ENCODE measurements at places on chromosomes 1 and 21. TPM values are rescaled to one million over a fixed set of nuclear protein-coding genes. Genes with fewer than 3 reads are reported as not detected.

- H3K4me3 ChIP-seq: no peak overlapping the region
- H3K36me3 ChIP-seq: no peaks in the 10 kb centered on the region
- no peak for DNase-seq
- H3K4me1 ChIP-seq: peaks cover 20% of the 10 kb centered on the region
- no peaks in the 10 kb centered on the region for H3K27me3 ChIP-seq
Measured at GRCh38 chr1:115660151-115660550, 18.4 kb downstream of the VANGL1 start.

- no peaks in the 10 kb centered on the region for H3K27me3 ChIP-seq
- no peak for DNase-seq
Measured at GRCh38 chr1:22533244-22533895, 29.9 kb upstream of the EPHA8 start.

The GOLT1A gene
- total RNA-seq: not detected

DNA sequence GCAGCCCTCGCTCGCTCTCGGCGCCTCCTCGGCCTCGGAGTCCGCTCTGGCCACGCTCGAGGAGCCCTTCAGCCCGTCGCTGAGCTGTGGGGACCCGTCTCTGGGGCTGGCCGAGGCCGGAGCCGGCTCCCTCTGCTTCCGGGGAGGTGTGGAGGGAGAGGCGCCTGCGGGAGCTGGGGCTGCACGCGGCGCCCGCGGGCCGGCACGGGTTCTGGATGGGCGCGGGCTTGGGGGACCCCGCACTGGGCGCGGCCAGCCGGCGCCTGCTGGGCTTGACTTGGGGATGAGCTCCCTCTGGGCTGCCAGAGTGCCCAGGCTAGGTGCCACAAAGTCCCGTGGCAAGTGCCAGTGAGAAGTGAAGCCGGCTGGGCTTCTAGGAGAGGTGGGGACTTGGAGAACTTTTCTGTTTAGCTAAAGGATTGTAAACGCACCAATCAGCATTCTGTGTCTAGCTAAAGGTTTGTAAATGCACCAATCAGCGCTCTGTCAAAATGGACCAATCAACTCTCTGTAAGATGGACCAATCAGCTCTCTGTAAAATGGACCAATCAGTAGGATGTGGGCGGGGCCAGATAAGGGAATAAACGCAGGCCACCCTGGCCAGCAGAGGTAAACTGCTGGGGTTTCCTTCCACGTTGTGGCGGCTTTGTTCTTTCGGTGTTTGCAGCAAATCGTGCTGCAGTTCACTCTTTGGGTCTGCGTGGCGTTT, 20.2 kb downstream of the EXOC8 start:
- no peaks in the 10 kb centered on the region for H3K4me1 ChIP-seq
- no peaks in the 10 kb centered on the region for H3K36me3 ChIP-seq
- no peak overlapping the region for H3K27ac ChIP-seq
- no peak overlapping the region for H3K4me3 ChIP-seq
- DNase-seq: no peak
- no peaks in the 10 kb centered on the region for H3K27me3 ChIP-seq

GRCh38 chr1:184635980-184636431, 118.7 kb downstream of the EDEM3 start:
- no peak overlapping the region for H3K27ac ChIP-seq
- H3K36me3 ChIP-seq: no peaks in the 10 kb centered on the region
- no peak overlapping the region for H3K4me3 ChIP-seq
- peaks cover 7% of the 10 kb centered on the region for H3K4me1 ChIP-seq
- no peak for DNase-seq
